Tibial nerve (tissue), 4 donors: ENCODE measurements at places on chromosomes 13 and 19. TPM values are rescaled to one million over a fixed set of nuclear protein-coding genes. Genes with fewer than 3 reads are reported as not detected.

- H3K27me3 ChIP-seq: no peaks in the 10 kb centered on the region
- no peak for DNase-seq
- no peak overlapping the region for H3K27ac ChIP-seq
- H3K4me1 ChIP-seq: no peaks in the 10 kb centered on the region
Measured at GRCh38 chr13:97848886-97849285, 104.6 kb upstream of the IPO5 start.

DNA sequence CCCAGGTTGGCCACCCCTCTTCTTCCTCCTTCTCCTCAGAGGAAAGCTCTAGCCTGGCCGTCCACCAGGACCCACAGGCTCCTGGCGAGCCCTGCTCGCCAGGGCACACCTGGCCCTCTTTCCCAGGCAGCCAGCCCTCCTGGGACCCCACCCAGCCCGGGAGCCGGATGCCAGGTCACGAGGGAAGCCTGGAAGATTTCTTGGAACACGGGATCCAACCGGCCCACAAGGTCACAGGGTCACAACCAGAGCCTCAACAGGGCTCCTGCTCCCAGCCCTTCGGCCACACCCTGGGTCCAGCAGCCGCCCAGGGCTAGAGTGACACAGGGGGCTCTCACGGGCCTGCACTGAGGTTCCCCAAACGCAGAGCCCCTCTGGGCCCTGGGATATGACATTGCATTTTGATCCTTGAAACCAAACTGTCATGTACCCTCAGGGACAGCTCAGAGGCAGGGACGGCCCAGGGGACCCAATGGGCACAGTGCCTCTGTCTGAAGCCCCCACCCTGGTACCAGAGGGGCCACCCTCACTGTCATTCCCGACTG, 5.5 kb downstream of the MKNK2 start:
- no peak overlapping the region for H3K4me3 ChIP-seq
- no peaks in the 10 kb centered on the region for H3K27me3 ChIP-seq
- no peak for DNase-seq
- peaks cover 64% of the 10 kb centered on the region for H3K36me3 ChIP-seq
- H3K4me1 ChIP-seq: no peaks in the 10 kb centered on the region

DNA sequence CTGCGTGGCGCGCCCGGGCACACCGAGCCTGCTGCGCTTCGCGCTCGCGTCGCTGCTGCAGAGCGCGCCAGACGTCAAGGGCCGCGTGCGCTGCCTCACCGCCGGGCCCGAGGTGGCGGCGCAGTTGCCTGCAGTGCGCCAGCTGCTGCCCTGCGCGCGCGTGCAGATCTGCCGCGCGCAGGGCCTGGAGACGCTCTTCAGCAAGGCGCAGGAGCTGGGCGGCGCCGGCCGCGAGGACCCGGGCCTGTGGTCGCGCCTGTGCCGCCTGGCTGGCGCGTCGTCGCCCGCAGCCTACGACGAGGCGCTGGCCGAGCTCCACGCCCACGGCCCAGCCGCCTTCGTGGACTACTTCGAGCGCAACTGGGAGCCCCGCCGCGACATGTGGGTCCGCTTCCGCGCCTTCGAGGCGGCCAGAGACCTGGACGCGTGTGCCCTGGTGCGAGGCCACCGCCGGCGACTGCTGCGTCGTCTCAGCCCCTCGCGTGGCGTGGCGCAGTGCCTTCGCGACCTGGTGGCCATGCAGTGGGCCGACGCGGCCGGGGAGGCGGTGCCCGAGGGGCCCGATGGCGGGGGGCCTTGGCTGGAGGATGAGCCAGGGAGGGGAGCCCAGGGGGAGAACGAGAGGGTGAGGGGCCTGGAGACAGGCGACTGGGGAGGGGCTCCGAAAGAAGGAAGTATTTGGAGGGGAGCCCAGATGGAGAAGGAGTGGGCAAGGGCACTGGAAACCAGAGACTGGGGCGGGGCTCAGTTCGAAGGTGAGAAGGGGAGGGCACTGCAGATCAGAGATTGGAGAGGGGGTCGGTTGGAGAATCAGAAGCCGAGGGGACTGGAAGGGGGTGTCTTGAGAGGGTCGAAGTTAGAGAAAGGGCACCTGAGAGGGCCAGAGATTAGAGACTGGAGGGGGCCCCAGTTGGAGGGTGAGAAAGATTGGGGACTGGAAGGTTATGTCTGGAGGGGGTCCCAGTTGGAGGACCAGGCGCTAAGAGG, 24.7 kb downstream of the ZSWIM9 start:
- DNase-seq: no peak
- no peak overlapping the region for H3K27ac ChIP-seq
- H3K27me3 ChIP-seq: no peaks in the 10 kb centered on the region
- no peaks in the 10 kb centered on the region for H3K36me3 ChIP-seq
- no peaks in the 10 kb centered on the region for H3K4me1 ChIP-seq
- no peak overlapping the region for H3K4me3 ChIP-seq

The RHPN2 gene
- total RNA-seq: 9.6 TPM

The C13orf42 gene
- not detected for total RNA-seq

DNA sequence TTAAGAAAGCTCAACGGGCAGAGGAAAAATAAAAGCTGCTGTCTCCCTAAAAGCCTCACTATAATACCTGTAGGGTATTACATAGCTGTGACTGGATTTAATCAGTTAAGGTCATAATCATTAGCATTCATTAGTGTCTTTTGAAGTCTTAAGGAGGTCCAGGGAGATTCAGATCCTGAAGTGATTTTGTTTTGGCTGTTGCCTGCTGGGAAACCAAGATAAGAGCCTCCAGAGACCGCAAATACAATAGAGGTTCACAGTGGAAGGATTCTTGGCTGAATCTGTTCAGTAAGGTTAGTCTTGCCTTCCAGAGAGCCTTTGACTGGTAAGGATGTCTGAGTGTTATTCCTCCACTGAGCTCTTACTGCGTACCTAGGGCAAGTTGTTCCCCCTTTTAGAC, 54.0 kb upstream of the TNFRSF19 start:
- no peak overlapping the region for H3K4me3 ChIP-seq
- no peak for DNase-seq
- no peaks in the 10 kb centered on the region for H3K27me3 ChIP-seq
- no peaks in the 10 kb centered on the region for H3K36me3 ChIP-seq

The FXYD5 gene
- total RNA-seq: 30.8 TPM

The IL17D gene
- total RNA-seq: 7.3 TPM

DNA sequence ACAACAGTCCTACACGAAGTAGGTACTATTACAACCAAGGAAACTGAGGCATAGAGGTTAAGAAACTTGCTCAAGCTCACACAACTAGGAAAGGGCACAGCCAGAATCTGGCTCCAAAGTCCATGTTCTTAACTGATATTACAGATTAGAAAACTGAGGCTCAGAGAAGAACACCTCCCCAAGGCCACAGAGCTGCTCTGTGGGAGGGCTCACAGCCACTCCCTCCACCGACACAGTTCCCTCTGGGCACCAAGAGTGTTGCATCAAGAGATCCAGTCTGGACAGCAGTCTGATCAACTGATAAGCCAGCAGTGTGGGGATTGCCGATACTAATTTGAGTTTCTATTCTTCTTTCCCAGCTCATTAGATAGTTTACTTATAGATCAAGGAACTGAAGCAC, 29.5 kb downstream of the SLC15A1 start:
- H3K36me3 ChIP-seq: no peaks in the 10 kb centered on the region
- H3K4me3 ChIP-seq: no peak overlapping the region
- DNase-seq: no peak
- H3K27me3 ChIP-seq: no peaks in the 10 kb centered on the region
- no peaks in the 10 kb centered on the region for H3K4me1 ChIP-seq

GRCh38 chr13:22091971-22092300, 421.1 kb downstream of the FGF9 start:
- no peaks in the 10 kb centered on the region for H3K36me3 ChIP-seq
- no peak overlapping the region for H3K27ac ChIP-seq
- H3K4me1 ChIP-seq: peaks cover 6% of the 10 kb centered on the region
- no peak overlapping the region for H3K4me3 ChIP-seq
- DNase-seq: no peak
- H3K27me3 ChIP-seq: no peaks in the 10 kb centered on the region

GRCh38 chr13:46639033-46639981, 86.3 kb downstream of the LRCH1 start:
- no peak for DNase-seq
- no peaks in the 10 kb centered on the region for H3K36me3 ChIP-seq
- no peak overlapping the region for H3K27ac ChIP-seq
- no peaks in the 10 kb centered on the region for H3K27me3 ChIP-seq
- H3K4me1 ChIP-seq: no peaks in the 10 kb centered on the region

DNA sequence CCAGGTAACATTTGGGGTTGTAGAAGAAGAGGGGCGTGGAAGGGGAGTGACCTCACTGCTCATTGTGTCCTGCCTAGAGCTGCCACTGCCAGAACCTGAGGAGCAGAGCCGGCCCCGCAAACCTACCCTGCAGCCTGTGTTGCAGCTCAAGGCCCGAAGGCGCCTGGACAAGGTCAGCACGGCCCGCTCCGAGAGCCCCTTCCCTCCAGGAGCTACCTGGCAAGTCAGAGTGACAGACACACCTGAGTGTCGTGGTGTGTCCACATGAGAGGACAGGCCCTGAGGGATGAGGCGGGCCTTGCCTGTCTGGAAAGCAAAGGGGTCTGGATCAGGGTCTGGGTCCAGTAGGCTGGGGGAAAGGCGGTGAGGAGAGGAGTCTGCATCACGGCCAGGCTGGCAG, 6.8 kb downstream of the KMT2B start:
- DNase-seq: no peak
- peaks cover 71% of the 10 kb centered on the region for H3K36me3 ChIP-seq
- H3K4me3 ChIP-seq: no peak overlapping the region
- H3K4me1 ChIP-seq: no peaks in the 10 kb centered on the region

The ELSPBP1 gene
- total RNA-seq: not detected

- no peak for DNase-seq
- H3K27me3 ChIP-seq: no peaks in the 10 kb centered on the region
- no peak overlapping the region for H3K27ac ChIP-seq
- H3K36me3 ChIP-seq: no peaks in the 10 kb centered on the region
Measured at GRCh38 chr13:23847497-23847896, 41.7 kb downstream of the MIPEP start.

DNA sequence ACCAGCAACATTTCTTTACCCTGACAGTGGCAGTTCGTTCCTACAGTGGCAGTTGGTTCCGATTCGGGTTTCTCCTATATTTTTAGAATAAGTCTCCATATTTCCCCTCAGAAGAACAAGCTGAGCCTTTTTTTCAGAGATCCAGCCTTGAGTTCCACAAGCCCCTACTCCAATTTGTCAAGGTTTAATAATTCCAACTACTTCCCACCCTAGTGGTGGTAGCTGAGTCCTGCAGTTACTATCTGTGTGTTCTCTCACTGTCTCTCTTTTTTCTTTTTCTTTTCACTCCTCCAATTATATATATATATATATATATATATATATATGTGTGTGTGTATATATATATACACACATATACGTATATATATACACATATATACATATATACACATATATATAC, 1347.3 kb downstream of the PCDH9 start:
- H3K4me1 ChIP-seq: no peaks in the 10 kb centered on the region
- no peaks in the 10 kb centered on the region for H3K27me3 ChIP-seq
- no peak overlapping the region for H3K4me3 ChIP-seq
- no peaks in the 10 kb centered on the region for H3K36me3 ChIP-seq
- DNase-seq: no peak

GRCh38 chr19:39692166-39692565, 12.1 kb upstream of the LGALS14 start:
- no peak for DNase-seq
- no peak overlapping the region for H3K4me3 ChIP-seq
- no peaks in the 10 kb centered on the region for H3K27me3 ChIP-seq

DNA sequence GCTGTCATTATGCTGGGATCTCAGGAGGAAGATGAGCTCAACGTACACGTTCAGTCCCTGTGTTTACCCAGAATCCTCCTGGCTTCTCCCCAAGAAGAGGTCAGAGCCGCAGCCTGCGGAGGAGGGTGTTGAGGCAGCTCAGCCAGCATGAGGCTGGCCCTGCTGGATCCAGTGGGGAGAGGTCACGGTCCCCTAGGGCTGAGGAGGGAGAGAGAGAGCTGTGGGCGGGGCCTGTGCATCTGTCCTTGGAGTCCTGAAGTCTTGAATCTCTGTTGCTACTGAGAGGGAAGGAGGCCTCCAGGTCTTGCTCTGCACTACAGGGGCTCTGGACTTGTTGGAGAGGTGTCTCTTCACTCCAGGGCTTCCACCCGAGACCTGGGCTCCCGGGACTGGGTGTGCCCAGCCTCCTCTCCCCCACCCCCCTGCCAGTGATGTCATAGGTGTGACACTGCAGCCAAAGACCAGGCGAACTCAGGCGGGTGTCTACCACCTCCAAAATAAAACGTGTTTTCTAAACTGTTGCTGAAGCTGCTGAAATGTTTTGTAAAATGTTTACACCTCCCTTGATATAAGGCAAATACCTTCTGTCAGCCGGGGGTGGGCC, 77.9 kb upstream of the KCTD15 start:
- DNase-seq: no peak
- H3K27ac ChIP-seq: no peak overlapping the region
- H3K27me3 ChIP-seq: no peaks in the 10 kb centered on the region

GRCh38 chr19:56689198-56689597, 17.6 kb upstream of the ZNF835 start:
- DNase-seq: no peak
- no peaks in the 10 kb centered on the region for H3K4me1 ChIP-seq
- no peak overlapping the region for H3K27ac ChIP-seq
- no peak overlapping the region for H3K4me3 ChIP-seq
- H3K36me3 ChIP-seq: no peaks in the 10 kb centered on the region

- no peak for DNase-seq
- H3K27me3 ChIP-seq: no peaks in the 10 kb centered on the region
Measured at GRCh38 chr13:65679240-65679639, 1550.9 kb downstream of the PCDH9 start.
